Left lobe of liver (tissue), 2 donors: ENCODE measurements at places on chromosomes 6 and 20. TPM values are rescaled to one million over a fixed set of nuclear protein-coding genes. Genes with fewer than 3 reads are reported as not detected.

GJA10 gene
- total RNA-seq = not detected

ATP6V1G2 gene
- total RNA-seq = not detected

LTA gene
- 0.93 TPM for total RNA-seq

LY6G6C gene
- not detected for total RNA-seq

OR2H1 gene
- total RNA-seq = not detected
